ENCODE measurements at places on chromosomes 3 and 15. TPM values are rescaled to one million over a fixed set of nuclear protein-coding genes. Genes with fewer than 3 reads are reported as not detected.

Gene SLC27A2
- 8.8 TPM for total RNA-seq

GRCh38 chr3:71104121-71104541 is 479.4 kb downstream of the FOXP1 start:
- DNase-seq = no peak

Gene AHSG
- not detected for total RNA-seq

- no peak for DNase-seq
Observed at GRCh38 chr3:195133462-195133861, 137.5 kb downstream of the XXYLT1 start.

DNA sequence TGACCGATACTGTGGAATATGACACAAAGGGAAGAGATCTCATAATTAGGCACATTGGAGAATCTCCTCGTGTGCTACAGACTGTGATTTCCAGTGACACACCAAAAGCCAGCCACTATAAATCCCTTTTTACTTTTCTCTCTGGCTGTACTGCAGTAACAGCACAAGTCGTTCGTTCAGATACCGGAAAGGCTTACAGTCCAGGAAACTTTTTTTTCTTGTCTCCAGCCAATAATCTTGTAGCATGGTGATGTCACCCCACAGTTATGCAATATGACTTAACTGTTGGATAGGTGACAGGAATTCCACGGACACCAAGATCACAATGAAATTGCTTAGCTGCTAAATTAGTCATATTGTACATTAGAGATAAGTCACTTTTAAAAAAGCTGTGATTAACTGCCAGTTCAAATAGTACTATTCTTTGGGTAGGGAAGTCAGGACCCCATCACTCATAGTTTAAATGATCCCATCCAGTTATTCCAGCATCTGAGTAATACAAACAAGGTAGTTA is 36.3 kb upstream of the TSC22D2 start:
- no peak for DNase-seq

- no peak for DNase-seq
Observed at GRCh38 chr3:174620138-174620537, 239.0 kb upstream of the NAALADL2 start.

GRCh38 chr3:54312156-54312899 is 190.0 kb downstream of the CACNA2D3 start:
- no peak for DNase-seq

Gene BOC
- not detected for total RNA-seq

Gene C3orf22
- total RNA-seq = not detected

Gene NR1I2
- 0.33 TPM for total RNA-seq
